ENCODE measurements at places on chromosomes 7 and 10. TPM values are rescaled to one million over a fixed set of nuclear protein-coding genes. Genes with fewer than 3 reads are reported as not detected.

Gene STAG3
- total RNA-seq, result 21.4 TPM

Gene PAPOLB
- not detected for total RNA-seq

DNA sequence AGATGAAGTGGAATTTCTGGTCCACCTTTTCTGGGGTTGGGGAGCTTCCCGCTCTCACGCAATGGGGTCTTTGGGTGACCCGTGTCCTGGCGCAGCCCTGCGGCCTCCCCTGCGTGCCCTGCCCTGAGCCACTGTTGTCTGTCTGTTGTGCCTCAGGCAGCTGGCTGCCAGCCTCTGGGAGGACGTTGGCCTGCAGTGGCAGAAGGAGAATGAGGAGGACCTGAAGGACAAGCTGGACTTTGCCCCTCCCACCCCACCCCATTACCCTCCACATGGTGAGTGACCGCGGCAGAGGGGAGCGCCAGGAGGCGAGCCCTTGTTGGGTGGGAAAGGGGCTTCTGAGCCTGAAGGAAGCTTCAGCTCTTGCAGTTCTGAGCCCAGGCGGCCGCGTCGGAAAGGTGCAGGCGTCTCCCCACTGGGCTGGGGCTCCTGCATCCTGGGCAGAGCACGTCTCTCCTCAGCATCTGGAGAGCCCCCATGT, 14.2 kb upstream of the PRKAR1B start:
- H3K36me3 ChIP-seq, result peaks cover 37% of the 10 kb centered on the region
- peaks cover 5% of the 10 kb centered on the region for H3K4me1 ChIP-seq
- no peak overlapping the region for H3K4me3 ChIP-seq
- no peak for DNase-seq
- H3K27ac ChIP-seq, result no peak overlapping the region

- peak overlapping the region; percentile 75 for H3K4me3 ChIP-seq
- DNase-seq, result no peak
- H3K27ac ChIP-seq, result peak overlapping the region; percentile 74
- no peaks in the 10 kb centered on the region for H3K27me3 ChIP-seq
- H3K36me3 ChIP-seq, result no peaks in the 10 kb centered on the region
- H3K4me1 ChIP-seq, result peaks cover 9% of the 10 kb centered on the region
Measured at GRCh38 chr7:66100408-66101050, 14.1 kb upstream of the CRCP start.

DNA sequence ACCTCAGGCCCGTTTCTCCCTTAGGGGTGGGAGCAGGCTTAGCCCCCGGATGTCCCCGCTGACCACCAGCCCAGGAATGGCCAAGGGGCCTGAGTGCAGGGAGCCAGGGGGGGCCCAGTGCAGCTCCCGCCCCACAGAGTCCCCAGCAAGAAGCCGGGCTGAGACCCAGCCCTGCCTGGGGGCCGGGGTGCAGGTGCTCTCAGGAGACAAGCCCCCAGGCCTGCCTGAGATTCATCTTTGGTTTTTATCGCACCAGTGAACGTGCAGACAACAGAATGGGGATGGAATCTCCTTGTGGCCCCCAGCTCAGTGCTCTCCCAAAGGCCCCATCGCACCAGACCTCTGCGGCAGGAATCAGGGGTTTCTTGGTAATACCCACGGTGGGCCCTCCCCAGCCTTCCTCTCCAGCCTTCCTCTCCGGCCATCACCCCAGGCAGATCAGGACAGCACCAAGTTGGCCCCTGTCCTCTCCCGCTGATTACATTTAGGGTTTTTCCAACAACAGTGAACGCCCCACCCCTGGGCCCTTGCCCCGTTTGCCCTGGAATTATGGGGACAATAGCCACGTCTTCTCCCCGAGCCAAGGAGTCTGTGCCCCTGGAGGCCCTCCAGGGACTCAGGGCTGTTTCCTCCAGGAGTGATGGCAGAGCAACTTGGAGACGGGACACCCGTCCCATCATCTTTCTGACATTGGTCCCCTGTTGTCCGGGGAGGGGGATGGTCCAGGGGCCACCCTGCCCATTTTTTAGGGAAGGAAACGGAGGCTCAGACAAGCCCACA, 22.4 kb downstream of the ADAP1 start:
- peaks cover 51% of the 10 kb centered on the region for H3K36me3 ChIP-seq
- DNase-seq, result no peak
- no peak overlapping the region for H3K27ac ChIP-seq

DNA sequence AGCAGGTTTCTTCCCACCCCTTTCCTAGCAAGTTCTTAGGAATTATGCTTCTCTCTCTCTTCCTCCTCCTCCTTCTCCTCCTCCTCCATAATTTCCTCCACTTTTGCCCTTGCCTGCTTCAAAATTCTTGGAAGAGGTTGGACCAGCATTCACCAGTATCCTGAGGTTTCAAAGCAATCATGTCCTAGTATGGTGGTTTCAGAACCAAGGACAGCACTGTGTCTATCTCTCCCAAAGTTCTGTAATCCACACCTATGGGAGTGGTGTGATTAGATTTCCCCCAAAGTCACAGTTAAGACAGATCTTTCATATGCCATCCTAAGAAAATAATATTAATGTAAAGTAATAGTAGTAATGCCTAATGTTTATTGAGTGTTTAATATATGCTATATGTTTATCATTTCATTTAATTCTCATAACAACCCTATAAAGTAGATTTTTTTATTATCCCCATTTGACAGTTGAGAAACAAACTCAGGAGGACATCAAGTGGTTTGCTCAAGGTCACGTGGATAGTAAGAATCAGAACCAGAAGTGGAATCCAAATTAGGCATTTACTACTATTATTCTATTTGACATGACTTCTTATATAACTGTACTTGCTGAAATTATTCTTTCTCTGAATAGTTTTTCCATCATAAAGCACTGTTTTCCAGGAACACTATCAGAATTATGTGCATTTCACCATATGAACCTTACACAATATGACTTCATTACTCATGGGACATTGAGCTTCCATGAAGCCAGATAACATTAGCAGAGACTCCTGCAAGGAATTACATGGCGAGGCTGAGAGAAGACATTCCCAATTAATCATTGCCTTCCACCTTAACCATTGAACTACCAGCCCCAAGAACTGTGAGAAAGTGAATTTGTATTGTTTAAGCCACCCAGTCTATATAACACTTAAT, 91.4 kb downstream of the IPMK start:
- no peaks in the 10 kb centered on the region for H3K36me3 ChIP-seq
- peaks cover 7% of the 10 kb centered on the region for H3K27me3 ChIP-seq
- H3K27ac ChIP-seq, result no peak overlapping the region
- H3K4me1 ChIP-seq, result no peaks in the 10 kb centered on the region
- no peak overlapping the region for H3K4me3 ChIP-seq

GRCh38 chr10:118708571-118708970, 46.2 kb downstream of the CACUL1 start:
- no peak overlapping the region for H3K4me3 ChIP-seq
- no peak for DNase-seq
- no peak overlapping the region for H3K27ac ChIP-seq
- H3K36me3 ChIP-seq, result peaks cover 12% of the 10 kb centered on the region
- peaks cover 4% of the 10 kb centered on the region for H3K4me1 ChIP-seq

- H3K4me3 ChIP-seq, result no peak overlapping the region
- DNase-seq, result no peak
- H3K36me3 ChIP-seq, result no peaks in the 10 kb centered on the region
- peaks cover 17% of the 10 kb centered on the region for H3K27me3 ChIP-seq
Measured at GRCh38 chr10:62903828-62904227, 87.7 kb upstream of the EGR2 start.

- no peak for DNase-seq
- no peak overlapping the region for H3K27ac ChIP-seq
- no peaks in the 10 kb centered on the region for H3K36me3 ChIP-seq
- H3K27me3 ChIP-seq, result no peaks in the 10 kb centered on the region
- peaks cover 32% of the 10 kb centered on the region for H3K4me1 ChIP-seq
- no peak overlapping the region for H3K4me3 ChIP-seq
Measured at GRCh38 chr10:74076961-74077360, 73.7 kb downstream of the AP3M1 start.
